ENCODE measurements at places on chromosomes 1 and 21.

DNA sequence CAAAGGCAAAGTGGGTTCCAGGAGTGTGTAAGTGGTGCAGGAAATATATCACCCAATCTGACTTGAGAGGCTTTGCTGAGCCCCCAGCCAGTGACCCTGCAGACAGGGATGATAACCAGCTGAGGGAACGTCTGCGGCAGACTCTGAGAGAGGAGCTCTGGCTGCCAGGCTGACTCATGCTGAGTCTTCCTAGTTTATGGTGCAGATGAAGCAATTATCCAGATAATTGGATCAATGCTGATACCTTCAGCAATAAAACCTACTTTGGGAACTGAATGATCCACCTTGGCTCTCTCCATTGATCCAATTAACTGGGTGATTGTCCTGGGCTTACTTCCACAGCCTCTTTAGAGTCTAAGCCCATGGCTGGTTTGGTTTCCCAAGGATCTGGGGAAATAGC is 7.3 kb downstream of the C8B start:
- DNase-seq, result no peak

DNA sequence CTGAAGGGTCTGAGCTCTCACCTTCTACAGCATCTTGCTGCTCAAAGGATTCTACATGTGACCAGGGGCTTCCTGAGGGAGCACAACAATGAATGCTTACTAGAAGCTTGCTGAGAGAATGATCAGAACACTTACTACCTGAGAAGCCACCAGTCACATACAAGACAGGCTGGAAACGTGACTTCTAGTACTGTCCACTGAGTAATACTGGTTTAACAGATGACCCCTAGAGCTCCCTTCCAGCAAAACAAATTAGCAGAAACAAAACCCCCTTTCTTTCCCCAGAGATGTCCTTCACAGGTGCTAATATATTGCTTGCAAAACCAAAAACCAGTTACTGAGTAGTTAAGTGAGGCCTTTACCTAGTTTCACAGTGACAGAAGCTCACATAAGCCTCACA is 2.1 kb downstream of the TAF5L start:
- DNase-seq, result no peak

GRCh38 chr1:34686531-34686930 is 68.3 kb upstream of the GJB5 start:
- no peak for DNase-seq

DNA sequence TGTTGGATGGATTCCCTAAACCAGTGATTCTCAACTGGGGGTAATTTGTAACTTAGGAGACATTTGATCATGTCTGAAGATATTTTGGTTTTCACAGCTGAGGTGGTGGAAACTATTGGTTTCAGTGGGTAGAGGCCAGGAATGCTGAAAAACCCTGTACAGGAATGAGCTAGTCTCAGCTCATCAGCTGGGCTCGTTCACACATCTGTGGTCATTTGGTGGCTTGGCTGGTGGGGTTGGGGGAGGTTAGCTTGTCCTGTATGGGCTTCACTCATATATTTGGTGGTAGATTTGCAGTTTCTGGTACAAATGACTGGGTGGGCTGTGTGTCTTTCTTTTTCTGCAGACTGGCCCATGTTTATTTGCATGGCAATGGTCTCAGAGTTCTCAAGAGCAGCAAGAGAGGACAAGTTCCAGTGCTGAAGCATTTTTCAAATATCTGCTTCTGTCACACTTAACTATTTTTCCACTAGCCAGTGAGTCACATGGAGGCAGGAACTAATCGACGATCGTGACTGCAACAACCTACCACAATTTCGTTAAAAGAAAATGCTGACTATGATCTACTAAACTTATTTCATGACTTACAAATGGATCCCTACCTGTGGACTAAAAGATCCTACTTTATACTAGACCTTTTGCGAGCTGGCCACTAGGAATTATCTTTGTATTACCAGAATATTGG is 321.7 kb upstream of the PLXNA2 start:
- DNase-seq, result no peak

GRCh38 chr1:23803674-23804073 is 3.1 kb upstream of the GALE start:
- no peak for DNase-seq

DNA sequence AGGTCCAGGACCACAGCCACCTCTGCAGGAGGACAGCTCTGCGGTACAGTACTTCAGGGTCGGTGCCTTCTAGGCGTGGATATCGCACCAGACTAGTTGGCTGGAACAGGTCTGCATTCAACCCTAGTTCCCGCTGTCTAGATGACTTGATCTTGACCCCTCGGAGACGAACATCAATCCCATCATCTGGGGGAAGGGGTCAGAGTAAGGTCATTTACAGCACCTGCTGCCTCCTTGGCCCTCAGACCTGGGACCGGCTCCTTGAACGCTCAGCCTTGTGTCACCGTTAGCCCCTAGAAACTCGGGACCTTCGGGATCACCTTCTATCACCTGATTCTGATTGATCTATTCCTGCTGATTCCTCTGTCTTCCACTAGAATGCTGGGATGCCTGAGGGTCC is 2.6 kb downstream of the HECTD3 start:
- no peak for DNase-seq

GRCh38 chr21:16169102-16169511 is 439.3 kb downstream of the USP25 start:
- no peak for DNase-seq

DNA sequence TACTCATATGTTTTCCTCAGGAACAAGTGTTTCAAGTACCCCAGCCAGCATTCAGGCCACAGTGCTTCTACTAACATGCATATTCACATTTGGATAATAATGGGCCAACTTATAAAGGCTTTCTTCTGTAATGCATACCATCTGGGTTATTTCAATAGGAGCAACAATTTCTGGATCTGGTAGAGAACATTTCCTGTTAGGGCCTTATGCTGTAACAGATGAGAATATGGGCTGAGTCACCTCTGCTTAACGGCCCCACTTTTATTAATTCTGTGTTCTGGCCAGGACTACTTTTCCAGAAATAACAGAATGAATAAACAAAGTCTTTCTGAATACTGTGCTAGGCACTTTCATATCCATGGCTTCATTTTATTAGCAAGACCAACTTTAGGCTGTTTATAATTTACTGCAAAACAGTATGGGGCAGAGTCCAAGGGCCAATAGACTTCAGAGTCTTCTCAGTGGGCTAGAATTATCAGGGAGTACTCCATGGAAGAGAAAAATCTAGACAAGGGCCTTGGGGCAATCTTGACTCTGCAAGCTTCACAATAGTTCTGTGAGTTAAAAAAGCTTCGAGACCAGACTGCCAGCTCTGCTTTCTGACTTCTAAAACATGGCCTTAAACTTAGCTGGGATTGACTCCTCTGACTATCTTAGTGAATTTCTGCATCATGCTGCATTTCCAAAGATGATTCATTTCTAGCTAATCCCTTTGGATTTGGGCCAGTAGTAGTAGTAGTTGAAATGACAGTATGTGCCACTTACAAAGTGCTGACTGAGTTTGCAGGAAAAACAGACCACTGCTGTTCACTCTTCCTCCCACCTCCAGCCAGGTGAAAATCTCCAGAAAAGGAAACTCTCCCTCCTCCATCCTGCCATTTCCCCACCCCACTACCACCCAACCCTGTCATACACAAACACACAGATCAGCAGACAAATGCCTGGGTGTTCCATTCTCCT is 8.2 kb upstream of the SSX2IP start:
- DNase-seq, result no peak

GRCh38 chr1:184518736-184519357 is 132.0 kb downstream of the C1orf21 start:
- no peak for DNase-seq

DNA sequence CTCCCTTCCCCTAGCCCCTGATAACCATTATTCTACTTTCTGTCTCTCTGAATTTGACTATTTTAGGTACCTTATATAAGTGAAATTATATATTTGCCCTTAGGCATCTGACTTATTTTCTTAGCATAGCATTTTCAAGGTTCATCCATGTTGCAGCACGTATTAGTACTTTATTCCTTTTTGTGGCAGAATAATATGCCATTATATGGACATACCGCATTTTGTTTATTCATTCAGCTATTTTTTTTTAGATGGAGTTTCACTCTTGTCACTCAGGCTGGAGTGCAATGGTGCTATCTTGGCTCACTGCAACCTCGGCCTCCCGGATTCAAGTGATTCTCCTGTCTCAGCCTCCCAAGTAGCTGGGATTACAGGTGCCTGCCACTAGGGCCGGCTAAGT is 326.2 kb upstream of the PLXNA2 start:
- no peak for DNase-seq

- DNase-seq, result no peak
Measured at GRCh38 chr1:156691665-156692440, 13.5 kb downstream of the CRABP2 start.

DNA sequence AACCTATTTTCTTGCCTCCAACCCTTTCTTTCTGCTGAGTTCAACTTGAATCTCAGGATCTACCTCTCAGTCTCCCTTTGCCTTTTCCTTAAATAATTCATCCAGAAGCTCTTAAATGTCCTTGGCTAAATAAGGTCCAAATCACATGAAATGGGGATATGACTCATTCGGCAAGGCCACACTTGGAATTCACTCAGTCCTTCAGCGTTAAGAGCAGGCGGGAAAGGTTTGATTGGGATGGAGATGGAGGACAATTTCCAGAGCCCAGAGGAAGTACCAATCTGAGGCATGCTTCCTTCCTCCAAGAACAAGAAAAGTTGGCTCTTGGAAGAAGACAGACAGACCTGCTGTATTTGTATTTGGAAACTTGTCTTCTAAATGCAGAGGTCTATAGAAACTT is 128.5 kb downstream of the PROX1 start:
- no peak for DNase-seq

GRCh38 chr1:69269491-69269890 is 298.2 kb upstream of the LRRC7 start:
- DNase-seq, result no peak
